ENCODE measurements at places on chromosomes 11 and 22.

DNA sequence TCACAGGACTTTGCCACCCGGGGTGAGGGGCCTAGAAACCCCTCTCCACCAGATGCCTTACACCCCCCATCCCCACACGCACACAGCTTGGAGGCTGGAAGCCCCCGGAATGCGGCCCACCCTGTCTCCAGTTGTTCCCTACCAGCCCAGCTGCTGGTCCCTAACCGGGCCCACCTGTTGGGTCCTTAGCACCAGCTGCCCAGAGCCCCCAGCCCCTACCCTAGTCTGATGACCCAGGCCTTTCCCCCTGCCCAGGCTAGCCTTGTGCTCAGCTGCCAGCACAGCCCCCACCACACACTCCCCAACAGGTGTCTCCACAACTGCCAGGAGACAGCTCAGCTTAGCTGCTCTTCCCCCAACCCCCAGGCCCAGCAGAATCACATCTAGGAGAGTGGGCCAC, 67.1 kb downstream of the CDKN1C start:
- DNase-seq, result no peak

DNA sequence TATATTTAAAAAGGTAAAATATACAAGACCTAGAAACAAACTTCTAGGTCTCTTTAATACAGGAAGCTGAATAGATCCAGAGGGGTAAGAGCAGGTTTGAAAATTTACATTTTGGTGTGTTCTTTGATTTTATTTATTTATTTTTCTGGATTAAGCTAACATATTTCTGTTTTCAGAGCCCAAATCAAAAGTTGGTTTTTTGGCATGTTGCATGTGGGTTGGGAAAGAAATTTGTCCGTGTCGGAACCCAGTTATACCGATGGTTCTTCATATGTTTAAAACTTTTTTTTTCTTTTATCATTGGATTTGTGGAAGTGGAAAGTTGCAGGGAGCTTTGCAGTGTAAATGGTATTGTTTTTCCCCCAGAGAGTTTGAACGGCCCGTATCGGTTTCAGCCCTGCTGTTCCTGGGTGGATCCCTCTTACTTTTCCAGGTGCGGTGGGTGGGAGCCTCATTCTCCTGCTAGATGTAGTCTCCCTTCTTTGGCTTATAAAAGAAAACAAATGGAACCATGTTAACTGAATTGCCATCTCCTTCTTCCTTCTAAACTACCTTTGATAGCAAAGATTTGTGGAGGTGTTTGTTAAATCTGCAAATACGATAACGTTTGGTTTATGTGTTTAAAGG, 746 bp downstream of the CTNND1 start:
- no peak for DNase-seq

- DNase-seq, result no peak
These were observed 68.1 kb upstream of the BID start for GRCh38 chr22:17842386-17842785.

DNA sequence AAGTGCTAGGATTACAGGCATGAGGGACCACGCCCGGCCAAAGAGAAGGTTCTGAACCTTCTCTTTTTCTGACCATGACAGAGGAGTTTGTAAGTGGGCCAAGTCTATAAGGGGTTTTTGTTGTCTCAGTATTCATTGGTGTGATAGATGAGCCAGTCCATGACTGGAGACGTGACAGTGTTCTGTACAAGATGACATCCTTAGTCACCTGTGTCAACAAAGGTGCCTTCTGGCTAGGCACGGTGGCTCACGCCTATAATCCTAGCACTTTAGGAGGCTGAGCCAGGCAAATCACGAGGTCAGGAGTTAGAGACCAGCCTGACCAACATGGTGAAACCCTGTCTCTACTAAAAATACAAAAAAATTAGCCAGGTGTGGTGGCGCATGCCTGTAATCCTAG, 4.2 kb upstream of the KLHL22 start:
- no peak for DNase-seq

DNA sequence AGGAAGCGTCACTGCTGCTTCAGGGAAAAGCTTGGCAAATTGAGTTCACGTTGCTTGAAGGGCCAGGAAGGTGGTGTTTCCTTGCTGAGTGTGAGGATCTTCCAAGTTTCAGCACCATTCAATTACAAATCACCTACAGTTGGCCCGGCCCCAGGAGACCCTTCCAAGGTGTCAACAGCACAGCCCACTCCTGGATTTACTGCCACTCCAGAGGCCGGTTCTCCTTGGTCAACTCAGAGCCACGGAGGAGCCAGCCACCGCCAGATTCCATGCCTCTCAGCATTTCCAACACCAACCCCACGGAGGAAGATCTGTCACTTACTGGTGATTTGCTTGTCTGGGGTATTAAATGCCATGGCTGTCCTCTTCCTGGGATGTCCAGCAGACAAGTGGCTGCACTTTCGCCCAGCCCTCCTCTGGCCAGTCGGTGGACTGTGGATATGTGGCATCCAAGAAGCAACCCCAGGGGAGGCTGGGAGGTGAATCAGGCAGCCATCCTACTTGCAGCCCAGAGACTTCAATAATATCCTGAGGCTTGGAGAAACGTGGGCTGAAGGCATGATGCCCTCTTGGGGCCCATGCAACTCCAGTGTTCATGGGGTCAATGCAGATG, 74.1 kb upstream of the SHANK2 start:
- DNase-seq, result no peak

DNA sequence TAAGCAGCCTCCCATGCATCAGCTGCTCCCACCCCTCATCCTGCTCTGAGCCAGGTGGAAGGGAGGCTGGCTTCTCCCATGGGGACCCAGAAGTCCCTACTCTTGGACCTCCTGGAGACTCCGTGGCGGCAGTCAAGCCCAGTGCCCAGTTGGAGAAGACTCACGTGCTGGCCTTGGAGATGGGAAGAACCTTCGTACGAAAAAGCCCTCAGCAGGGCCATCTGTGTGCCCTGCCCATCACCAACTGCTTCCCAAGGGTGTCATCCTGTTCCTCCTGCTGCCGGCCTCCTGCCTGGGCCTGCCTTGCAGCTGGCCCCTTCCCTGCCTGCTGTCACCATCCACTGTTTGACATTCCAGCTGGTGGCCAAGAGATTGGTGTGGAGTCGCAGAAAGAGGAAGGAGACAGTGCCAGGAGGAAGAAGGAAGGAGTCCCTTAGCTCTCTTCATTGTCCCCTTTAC, 28.0 kb downstream of the ARHGAP1 start:
- DNase-seq, result no peak

DNA sequence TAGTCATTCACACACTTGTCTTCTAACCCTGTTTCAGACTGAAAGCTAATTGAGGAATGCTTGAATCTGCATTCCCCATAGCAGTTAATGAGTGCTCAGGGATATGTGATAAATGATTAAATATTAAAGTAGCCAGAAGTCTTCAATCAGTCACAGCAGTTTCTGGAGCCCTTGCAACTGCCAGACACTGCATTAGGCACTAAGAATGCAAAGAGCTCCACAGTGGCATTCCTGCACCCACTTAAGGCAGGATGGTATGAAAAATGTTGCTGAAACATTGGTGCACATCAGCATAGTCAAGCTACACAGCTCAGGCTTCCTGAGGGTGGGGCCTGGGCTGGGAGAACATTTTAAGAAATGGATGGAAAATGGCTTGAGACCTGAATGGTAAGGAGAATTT, 6.5 kb downstream of the DTX4 start:
- no peak for DNase-seq

GRCh38 chr22:45891471-45891995, 85.4 kb downstream of the WNT7B start:
- no peak for DNase-seq

DNA sequence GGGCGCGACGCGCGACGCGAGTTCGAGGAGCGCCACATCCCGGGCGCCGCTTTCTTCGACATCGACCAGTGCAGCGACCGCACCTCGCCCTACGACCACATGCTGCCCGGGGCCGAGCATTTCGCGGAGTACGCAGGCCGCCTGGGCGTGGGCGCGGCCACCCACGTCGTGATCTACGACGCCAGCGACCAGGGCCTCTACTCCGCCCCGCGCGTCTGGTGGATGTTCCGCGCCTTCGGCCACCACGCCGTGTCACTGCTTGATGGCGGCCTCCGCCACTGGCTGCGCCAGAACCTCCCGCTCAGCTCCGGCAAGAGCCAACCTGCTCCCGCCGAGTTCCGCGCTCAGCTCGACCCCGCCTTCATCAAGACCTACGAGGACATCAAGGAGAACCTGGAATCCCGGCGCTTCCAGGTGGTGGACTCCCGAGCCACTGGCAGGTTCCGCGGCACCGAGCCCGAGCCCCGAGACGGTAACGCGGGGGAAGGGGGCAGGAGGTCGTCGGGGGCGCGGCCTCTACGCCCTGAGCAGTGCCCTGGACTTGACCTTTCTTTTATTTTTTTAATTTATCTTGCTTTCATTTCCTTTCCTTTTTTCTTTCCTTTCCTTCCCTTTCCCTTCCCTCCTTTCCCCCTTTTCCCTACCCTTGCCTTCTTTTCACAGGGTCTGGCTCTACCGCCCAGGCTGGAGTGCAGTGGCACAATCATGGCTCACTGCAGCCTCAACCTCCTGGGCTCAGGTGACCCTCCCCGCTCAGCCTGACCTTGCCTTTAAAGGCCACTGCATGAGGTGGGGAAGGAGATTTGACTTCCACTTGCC, 5.0 kb downstream of the MPST start:
- no peak for DNase-seq

DNA sequence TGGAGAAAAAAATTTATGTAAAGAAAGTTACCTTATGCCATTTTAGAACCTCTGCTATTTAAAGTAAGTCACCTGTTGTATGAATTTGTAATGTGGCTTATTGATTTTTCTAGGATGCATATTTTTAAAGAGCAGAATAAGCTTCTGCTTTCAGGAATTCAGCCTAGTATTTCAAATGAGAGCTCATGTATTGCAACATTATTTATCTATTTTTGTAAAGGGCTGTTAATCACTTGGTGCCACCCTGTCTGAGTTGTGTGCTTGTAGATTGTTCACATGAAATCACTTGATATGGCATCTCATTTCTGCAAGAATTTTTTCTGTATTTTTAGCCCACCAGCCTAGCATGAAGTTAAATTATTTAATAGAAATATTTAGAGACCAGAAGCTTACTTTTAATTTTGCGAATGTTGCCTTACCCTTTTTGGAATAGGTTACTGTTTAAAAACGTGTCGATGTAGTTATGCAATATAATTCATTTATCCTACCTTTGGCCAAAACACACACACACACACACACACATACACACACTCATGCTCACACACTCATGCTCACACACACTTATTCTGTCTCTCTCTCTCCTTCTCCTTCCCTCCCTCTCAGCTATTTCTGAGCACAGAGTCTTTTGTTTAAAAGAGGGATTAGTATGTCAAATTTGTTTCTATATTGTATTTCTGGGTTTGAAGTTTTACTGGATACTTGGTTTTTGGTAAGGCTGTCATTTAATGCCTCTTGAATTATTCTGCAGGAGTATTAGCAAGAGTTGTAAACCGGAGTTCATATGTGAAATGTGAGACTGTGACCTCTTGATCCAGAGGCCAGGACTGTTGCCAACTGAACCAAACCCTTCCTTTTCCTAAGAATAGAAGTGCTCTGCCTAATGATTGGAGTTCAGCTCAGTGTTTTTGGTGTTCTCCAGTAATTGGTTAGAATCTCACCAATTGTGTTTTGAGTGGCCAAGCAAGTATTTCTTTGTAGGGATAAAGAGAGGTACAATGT, 34.4 kb downstream of the YAP1 start:
- DNase-seq, result peak; percentile 49

- DNase-seq, result no peak
These were observed 48.5 kb downstream of the SVIP start for GRCh38 chr11:22780952-22781593.

DNA sequence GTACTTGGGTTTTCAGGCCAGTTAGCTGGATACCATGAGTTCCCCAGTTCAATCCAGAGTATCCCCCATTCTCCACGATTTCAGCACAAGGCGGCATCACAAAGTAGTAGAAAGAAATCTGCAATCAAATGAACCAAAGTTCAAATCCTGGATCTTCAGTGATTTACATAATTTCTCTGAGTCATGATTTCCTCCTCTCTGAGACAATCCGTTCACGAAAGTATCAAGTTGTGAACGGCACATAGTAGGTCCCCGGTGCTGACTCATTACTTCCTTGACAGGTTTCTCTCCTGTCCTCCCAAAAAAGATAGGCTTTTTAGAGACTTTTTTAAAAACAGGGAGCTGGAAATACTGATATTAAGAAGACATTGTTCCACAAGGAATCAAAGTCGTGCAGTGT, 69.1 kb upstream of the AKIP1 start:
- peak; percentile 39 for DNase-seq

GRCh38 chr11:61054927-61055562, 47.2 kb upstream of the CD5 start:
- DNase-seq, result no peak

- no peak for DNase-seq
These were observed 110.1 kb downstream of the RPL27A start for GRCh38 chr11:8792710-8793109.

DNA sequence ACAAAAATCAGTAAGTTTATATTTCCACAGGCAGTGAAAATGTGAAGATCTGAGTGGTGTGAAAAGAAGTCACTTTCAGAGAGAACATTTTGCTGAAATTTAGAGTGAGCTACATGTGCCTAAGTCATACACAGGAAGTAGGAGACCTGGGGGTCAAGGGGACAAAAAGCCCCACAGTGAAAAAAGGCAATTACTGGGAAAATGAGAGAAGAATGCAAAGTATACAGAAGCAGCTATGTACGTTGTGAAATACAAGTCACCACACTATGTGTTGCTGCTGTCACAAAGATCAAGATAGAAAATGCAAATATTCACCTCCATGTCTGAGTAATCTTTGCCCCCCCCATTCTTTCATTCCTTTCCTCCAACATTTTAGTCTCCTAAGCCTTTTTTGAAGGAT, 21.6 kb upstream of the SESN3 start:
- DNase-seq, result peak; percentile 11

GRCh38 chr11:9858822-9859221, 194.9 kb downstream of the SWAP70 start:
- DNase-seq, result peak; percentile 47

- DNase-seq, result no peak
These were observed 51.0 kb downstream of the SVIP start for GRCh38 chr11:22778642-22779041.

GRCh38 chr22:19393704-19394103, 37.8 kb downstream of the HIRA start:
- DNase-seq, result no peak

DNA sequence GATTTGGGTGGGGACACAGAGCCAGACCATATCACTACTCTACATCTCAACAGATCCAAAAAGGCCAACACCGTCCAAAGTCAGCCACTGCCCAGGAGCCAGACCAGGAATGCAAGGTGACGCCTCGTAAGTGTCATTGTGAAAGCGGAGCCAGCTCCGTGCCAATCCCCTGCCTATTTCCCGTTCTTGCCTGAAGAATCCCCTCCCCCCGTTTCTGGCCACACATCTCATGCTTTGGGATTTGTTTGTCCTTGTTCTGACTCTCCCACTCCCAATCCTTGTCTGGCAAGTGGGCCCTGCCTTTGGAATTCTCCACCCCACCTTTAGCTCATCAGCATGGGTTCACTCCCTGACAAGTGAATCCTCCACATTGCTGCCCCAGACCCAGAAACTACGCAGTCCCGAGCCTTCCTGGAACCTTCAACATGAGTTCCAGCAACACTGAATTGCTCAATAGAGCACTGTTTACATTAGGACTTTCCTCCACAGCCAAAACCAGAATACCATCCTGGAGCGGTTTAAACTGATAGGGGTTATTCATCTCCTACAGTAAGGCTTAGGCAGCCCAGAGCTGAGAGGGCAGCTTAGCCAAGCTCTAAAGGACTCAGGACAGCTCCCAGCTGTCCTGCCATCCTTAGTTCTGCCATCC, 6.0 kb upstream of the SLC35C1 start:
- no peak for DNase-seq

GRCh38 chr11:61140416-61140815, 20.8 kb downstream of the VPS37C start:
- no peak for DNase-seq

GRCh38 chr22:20721409-20722218, 52.3 kb upstream of the SERPIND1 start:
- DNase-seq, result no peak
